ENCODE measurements at places on chromosomes 7 and 10. TPM values are rescaled to one million over a fixed set of nuclear protein-coding genes. Genes with fewer than 3 reads are reported as not detected.

GRCh38 chr7:123747620-123748141 lies 1.1 kb downstream of the WASL start:
- peak; percentile 71 for DNase-seq

GRCh38 chr10:122190176-122190943 lies 80.7 kb upstream of the BTBD16 start:
- DNase-seq, result peak; percentile 54

DNA sequence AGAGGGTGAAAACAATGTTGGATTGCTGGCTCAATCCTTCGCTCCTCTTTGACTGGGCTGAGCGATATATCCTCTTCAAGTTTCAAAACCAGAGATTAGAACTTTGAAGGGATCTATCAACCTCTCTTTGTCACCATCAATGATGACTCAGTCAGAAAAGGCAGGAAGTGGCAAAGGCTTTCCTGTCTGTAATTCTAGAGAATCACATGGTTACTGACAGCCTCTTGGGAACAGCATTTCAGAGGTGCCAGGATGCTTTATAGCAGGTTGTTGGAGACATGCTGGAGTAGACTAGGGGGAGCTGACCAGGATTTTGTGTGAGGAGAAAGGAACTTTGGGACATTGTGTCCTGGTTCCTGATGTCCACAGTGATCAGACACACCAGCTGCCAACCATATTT lies 81.3 kb downstream of the PRKCQ start:
- peak; percentile 38 for DNase-seq

The GOLGA7B gene
- 1.2 TPM for total RNA-seq
